ENCODE measurements at places on chromosomes 2 and 18.
A peak's percentile ranks its signal among the peaks of the same experiment; 100 is the strongest.

DNA sequence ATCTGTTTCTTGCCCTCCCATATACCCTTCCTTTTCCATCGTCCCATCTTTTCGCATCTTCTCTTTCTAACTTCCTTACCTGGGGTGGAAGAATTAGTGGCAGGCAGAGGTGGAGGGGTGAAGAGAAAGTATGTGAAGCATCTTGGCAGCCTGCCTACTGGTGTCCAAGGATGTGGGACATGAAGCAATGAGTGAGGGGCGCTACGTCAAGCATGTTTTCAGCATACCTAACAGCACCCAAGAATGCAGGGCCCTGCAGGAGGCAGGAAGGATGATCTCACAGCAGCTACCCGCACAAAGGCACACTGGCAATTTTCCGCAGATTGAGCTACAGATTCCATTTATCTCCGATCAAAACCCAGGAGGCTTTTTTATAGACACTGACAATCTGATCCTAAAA, 42.2 kb downstream of the METTL4 start:
- peak; percentile 71 for DNase-seq

DNA sequence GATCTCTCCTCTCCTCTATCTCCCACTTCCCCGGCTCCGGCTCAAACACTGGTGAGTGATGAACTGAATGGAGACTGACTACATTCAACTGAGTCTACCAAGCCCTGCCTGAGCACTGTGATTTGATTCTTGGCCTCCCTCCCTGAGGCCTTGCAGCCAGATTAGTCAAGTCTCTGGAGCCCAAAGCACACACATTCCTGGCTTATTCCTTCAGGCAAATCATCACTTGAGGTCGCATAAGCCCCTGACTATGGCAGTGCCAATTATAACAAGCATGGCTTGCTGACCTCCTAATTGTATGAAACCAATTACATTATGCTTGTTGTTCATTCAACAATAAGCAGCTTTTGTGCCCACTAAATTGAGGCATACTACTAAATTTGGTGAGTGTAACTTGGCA, 34.6 kb downstream of the EFEMP1 start:
- peak; percentile 71 for DNase-seq

DNA sequence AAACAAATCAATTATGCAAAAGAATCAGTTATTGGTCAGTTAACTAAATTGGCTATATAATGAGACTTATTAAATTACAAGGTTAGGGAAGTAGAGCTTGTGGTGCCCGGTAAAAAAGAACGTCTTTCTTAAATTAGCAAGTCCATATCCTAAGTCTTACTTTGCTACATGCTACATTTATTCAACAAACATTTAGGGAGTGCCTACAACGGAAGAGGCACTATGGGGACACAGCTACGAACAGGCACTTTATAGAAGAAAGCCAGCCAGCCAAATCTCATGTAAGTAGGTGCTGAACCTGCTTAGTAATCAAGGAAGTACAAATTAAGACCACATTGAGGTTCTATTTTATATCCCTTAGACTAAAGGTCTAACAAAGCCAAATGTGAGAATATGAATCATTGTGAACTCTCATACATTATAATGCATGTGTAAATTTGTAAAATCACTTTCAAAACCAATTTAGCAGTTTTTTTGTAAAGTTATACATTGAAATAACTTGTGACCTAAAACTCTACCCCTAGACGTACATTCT, 59.9 kb downstream of the PDK1 start:
- DNase-seq, result no peak

- DNase-seq, result peak; percentile 27
Observed at GRCh38 chr2:160347269-160347863, 146.2 kb downstream of the RBMS1 start.

- DNase-seq, result no peak
Observed at GRCh38 chr2:234386971-234387370, 109.9 kb downstream of the ARL4C start.

DNA sequence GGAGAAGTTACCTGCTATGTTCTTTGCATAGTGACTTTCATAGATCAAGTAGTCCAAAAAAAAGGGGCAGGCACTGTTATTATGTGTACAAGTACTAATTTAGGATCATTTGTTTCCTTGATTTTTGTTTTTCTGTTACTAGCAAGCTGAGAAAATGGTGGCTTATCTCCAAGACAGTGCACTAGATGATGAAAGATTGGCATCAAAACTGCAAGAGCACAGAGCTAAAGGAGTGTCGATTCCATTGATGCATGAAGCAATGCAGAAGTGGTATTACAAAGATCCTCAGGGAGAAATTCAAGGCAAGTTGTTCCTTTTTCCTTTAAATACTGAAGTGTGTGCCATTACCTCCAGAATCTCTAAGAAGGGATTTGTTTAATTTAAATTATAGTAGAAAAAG, 19.6 kb upstream of the KCNJ13 start:
- DNase-seq, result no peak

GRCh38 chr2:156748221-156748620, 312.0 kb downstream of the GPD2 start:
- no peak for DNase-seq

DNA sequence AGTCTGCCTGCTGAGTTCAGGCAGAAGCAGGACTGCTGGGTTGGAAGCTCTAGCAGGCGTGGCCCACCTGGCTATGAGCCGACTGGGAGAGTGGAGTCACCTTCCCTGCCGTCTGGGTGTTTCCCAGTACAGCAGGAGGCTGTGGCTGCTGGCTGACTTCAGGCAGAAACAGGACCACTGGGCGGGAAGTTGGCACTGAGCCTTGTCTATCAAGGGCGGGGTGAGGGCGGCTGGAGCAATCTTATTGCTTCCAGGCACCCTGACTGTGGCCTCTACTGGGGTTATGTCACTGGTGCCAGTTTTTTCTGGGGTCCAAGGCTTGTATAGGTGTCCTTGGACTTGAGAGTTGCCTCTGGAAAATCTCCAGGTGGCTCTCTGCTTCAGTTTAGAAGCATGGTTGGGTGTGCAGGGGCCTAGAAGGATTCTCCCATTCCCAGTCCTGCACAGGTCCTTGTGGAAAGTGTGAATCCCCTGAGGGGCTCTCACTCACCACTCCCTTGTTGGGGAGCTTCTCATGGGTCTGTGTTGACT, 30.5 kb downstream of the LTBP1 start:
- no peak for DNase-seq

GRCh38 chr18:62942578-62942977, 227.2 kb downstream of the PHLPP1 start:
- DNase-seq, result no peak

- DNase-seq, result no peak
Observed at GRCh38 chr2:23433282-23433681, 48.3 kb downstream of the KLHL29 start.

GRCh38 chr2:202429164-202429980, 53.2 kb downstream of the BMPR2 start:
- DNase-seq, result peak; percentile 35

DNA sequence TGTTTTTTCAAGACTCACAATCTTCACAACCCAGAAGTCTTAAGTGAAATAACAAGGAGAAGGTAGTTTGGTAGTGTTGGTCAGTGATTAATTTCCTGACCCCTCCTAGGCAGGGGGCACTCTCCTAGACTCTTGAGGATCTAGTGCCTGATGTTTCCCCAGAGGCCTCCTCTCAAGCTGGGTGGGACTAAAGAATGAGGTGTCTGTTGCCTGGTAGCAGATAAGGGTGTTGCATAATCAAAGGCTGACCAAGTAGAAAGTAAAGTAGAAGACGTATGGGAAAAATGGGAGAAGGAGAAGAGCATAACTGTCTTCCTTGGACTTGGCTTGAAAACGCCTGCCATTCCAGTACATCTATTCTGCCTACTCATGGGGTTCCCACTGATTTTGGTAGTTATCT, 37.8 kb downstream of the VIT start:
- peak; percentile 18 for DNase-seq

DNA sequence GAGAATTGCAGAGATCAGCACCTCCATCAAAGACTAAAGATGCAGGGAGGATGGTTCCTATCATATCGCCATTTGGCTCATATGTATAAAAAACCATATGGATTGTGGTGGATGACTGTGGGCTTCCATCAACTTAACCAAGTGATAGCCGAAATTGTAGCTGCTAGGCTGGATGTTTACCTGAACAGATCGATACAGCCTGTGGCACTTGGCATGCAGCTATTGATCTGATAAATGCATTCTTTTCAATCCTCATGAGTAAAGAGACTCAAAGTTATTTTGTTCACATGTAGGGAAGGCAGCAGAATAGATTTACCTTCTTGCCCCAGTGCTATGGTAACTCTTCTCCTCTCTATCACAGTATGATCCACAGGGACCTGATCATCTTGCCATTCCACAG, 18.5 kb downstream of the CHCHD5 start:
- no peak for DNase-seq

GRCh38 chr2:98869272-98869641, 66.8 kb downstream of the CRACDL start:
- DNase-seq, result no peak

GRCh38 chr2:32990556-32990955, 43.8 kb downstream of the LTBP1 start:
- no peak for DNase-seq

DNA sequence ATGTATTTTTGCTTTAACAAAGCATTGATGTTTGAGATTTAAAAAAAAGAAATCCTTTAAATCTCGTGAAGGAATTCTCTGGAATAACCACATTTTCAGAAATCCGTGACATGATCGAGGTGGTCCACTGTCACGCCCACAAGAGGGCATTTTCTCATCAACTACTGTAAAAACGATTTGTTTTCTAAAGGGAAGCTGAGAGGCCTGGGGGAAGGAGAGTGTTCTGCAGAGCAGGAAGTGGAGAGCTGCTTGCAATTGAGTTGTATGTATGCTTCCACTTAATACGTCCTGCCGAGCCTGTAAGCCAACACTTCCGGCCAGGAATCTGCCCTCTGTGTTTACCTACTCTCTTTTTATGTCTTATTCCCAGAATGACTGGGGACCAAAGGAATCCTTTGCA, 19.4 kb downstream of the KLHL29 start:
- DNase-seq, result peak; percentile 88

DNA sequence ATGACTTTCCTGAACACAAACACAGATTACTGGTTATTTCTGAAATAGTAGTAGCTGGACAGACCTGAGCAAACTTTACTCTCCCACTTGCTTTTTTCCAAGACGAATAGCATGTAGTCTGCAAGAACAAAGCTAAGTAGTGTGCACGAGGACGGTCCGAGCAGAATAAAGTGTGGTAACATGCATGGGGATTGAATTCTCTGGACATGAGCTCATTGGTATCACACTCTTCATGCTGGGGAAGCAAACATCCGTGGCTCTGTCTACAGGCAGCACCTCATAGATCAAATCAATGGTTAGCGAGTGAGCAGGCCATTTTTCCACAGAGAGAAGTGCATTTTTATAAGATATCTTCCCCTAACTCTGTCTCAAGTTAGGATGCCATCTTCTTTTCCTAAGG, 164.8 kb upstream of the STK17B start:
- DNase-seq, result peak; percentile 16

DNA sequence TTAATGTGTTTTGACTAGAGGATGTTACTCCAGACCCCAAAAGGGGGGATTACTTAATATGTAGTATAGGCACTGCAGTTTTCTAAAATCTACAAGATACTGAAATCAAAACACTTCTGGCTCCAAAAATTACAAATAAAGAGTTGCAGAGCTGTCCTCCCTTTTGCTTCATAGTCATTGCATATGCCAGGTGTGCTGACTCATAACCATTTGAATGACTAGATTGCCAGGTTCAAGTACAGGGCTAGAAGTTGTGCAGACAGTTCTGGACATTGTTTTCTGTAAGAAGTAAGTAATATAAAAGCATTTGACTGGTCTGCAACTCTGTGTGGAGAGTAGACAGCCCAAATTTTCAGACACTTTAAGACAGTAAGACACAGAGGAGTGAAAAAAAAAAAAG, 6.7 kb downstream of the CWC22 start:
- DNase-seq, result no peak

GRCh38 chr2:141041281-141041680, 1089.5 kb downstream of the LRP1B start:
- peak; percentile 23 for DNase-seq

GRCh38 chr2:177397481-177398289, 5.1 kb downstream of the AGPS start:
- DNase-seq, result peak; percentile 83

DNA sequence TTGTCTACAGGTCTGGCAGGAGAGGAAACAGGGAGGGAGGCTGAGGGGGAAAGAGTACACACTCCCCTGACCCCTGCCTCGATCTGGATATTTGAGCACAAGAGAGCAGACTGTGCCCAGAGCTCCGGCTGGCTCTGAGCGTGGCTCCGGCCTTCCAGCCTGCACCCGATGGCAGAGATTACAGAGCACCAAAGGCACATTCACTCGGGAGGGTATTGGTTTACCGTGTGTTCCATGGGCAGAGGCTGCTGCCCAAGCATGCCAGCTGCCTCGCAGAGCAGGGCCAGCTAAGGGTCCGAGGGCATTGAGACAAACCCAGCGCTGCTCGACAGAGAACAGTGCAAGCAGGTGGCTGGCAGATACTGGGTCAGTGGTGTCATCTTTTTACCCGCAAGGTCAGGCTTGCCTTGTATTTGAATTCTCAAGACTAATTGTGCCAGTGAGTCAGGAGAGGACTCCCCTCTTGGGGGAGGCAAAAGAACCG, 132.2 kb downstream of the TNS1 start:
- DNase-seq, result no peak

DNA sequence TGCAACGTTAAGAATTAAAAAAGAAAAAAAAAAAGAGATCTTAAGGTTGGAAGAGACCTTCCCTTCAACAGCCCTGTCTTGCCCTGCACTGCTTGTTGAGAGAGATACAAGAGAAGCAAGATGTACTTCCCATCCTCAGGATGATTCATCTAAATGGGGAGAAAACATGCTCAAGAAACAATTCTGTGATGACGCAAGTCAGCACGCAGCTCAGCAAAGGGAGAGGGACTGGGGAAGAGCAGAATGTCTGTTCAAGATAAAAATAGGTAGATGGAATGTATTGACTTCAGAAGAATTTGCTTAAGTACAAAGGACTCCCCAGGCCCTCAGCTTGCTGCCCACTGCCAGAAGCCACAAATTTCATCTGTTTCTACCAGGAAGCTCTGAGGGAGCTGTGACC, 198.2 kb upstream of the SPRED2 start:
- peak; percentile 82 for DNase-seq

DNA sequence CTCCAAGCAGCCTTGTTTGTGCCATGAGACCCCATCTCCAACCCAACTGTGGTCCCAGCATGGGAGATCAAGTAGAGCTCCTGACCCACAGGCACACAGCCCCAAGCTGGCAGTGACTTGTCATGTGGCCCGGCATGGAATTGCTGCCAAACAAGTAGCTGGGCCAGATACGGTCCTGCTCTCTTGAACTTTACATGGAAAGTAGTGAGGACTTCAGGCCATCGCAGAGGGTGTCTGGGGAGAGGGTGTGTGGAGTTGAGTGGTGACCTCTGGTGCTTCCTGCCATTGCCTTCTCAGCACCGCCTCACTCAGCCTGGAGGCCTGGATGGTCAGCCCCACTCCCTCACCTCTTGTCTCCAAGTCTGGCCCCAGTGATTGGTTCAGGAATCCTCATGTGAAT, 10.9 kb upstream of the SLC4A3 start:
- no peak for DNase-seq

DNA sequence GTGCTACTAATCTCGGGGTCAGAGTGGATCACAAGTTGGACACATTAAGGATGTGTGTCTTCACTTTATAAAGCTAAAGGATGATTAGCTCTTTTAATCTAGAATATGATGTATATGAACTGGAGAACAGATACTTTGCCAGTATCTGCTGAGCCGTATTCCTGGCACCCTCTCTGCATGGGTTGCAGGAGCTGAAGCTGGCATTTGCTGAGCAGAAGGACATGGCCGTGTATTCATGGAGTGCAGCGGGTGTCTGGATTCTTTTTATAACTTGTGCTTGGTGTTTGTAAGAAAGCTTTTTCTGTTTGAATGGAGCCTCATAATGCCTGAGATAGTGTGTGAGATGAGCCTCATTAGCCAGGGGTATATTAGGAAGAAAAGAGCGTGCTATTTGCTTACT, 103.9 kb upstream of the MCFD2 start:
- no peak for DNase-seq

Data from EL (cell line).